ENCODE measurements at places on chromosomes 2 and 18.

- no peak for DNase-seq
These were observed 219.6 kb downstream of the RND3 start for GRCh38 chr2:150267651-150268415.

DNA sequence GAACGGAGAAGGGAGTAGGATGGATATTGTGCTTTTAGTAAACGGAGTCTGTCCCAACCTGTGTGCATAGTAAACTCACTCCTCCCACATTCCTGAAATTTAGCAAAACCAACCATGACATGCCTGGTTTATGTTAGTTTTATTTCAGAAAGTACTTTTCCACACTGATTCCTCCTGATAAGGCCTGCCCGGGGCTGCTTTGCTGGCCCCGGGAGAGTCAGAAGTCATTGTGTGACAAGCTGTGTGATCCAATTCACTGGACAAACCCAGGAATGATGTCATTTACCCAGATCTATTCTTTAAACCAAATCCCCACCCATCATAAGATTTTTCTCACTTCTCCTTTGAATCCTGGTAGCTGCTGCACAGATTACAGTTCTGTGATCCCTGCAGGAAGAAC, 109.0 kb downstream of the SETBP1 start:
- no peak for DNase-seq

DNA sequence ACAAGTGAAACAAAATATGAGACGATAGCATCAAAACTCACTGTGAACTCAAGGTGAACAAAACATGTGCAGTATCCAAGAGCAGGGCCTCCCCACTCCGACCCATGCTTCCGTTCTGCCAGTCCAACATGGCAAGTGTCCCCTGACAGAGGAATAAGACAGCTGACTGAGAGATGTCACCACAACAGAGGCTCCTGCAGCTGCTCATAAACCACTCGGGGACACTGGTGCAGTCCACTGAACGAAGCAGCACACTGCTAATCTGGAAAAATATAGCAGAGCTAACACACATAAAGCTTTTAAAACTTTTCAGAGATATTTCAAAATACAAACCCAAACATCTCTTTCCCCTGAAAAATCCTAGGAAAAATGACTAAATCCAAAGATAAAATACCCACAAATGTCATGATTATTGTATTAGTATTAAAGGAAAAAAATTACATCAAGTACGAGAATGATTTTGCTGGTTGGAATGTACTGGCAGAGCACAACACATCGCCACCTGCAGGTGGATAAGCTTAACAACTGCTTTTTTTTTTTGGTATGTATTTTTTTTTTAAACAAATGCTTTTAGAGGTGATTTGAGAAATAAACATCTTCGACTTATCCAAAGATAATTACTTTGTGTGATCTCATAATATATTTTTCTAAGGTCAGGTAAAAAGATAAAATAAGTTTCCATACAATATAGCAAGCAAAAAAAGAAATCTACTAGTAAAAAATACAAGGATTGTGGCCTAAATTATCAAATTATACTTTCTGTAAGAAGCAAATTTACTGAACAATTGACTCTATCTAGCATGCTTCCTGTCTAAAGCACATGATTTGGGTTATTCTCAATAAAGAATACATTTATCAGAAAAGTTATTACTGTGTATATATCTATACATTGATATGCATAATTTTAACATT, 18.6 kb downstream of the THADA start:
- no peak for DNase-seq

DNA sequence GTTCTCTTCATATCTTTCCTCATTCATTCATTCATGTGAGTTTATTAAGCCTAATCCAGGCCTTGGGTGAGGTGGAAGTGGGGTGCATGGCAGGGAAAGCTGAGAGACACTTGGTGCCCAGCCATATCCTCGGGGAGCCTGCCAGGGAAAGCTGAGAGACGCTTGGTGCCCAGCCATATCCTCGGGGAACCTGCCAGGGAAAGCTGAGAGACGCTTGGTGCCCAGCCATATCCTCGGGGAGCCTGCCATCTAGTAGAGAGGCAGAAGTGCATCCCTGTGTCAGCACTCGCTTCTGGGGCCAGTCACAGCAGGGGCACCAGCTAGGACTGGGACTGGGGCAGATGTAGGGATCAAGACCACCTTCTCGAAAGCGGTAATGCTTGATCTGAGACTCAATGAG, 39.4 kb downstream of the DDX18 start:
- no peak for DNase-seq

GRCh38 chr2:109532728-109533076, 81.1 kb downstream of the SEPTIN10 start:
- DNase-seq, result no peak

- DNase-seq, result no peak
These were observed 101.7 kb upstream of the ALPP start for GRCh38 chr2:232276733-232277313.

- DNase-seq, result no peak
These were observed 34.9 kb upstream of the CTDP1 start for GRCh38 chr18:79644666-79645057.

DNA sequence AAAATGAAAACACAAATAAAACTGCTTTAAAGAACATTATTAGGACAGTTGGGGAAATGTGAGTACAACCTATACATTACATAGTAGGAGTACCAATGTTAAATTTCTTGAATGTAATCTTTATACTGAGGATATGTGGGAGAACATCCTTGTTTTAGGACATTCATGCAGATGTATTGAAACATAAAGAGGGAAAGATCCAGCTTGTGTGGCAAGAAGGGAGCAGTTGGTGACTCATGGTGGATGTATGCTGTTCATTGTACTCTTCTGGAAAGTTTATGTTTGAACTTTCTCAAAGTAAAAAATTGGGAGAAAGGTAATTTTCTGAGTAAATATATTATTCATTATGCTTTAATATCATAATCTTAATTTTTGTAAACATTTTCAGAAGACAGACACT, 132.1 kb upstream of the DLGAP1 start:
- no peak for DNase-seq

DNA sequence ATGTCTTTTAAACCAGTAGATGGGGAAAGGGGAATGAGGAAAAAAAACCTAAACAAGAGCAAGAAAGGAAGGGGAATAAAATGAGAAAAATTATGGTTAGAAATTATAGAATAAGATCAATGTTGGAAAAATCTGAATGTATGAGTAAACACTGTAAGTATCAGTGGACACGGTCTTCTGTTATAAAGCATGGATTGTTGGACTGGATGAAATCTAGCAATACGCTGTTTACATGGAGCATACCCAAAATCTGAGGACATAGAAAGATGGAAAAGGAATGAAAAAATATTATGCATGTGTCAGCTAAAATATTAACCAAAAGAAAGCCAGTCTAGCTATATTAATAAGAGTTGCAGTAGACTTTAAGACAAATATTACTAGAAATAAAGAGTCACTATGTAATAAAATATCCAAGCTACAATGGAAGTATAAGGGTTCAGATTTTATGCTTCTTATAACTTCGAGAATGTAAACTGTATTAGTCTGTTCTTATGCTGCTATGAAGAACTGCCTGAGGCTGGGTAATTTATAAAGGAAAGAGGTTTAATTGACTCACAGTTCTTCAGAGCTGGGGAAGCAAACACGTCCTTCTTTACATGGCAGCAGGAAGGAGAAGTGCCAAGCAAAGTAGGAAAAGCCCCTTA, 32.4 kb downstream of the DDX1 start:
- no peak for DNase-seq

- DNase-seq, result no peak
These were observed 41.4 kb downstream of the TET3 start for GRCh38 chr2:74025971-74026612.

- no peak for DNase-seq
These were observed 2.5 kb downstream of the HTRA2 start for GRCh38 chr2:74532222-74532621.

DNA sequence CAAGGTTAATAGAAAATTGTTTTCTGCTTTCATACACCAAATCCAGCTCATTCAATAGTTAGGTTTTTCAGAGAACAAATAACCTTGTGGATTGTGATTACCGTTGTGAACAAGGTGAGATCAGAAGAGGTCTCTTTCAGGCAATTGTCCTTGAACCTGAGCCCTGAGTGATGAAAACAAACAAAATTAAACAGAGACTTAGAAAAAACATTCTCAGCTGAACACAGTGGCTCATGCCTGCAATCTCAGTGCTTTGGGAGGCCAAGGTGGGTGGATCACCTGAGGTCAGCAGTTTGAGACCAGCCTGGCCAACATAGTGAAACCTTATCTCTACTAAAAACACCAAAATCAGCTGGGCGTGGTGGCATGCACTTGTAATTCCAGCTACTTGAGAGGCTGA, 68.1 kb downstream of the HNMT start:
- DNase-seq, result no peak

- DNase-seq, result no peak
These were observed 56.5 kb upstream of the ATL2 start for GRCh38 chr2:38433607-38433975.

DNA sequence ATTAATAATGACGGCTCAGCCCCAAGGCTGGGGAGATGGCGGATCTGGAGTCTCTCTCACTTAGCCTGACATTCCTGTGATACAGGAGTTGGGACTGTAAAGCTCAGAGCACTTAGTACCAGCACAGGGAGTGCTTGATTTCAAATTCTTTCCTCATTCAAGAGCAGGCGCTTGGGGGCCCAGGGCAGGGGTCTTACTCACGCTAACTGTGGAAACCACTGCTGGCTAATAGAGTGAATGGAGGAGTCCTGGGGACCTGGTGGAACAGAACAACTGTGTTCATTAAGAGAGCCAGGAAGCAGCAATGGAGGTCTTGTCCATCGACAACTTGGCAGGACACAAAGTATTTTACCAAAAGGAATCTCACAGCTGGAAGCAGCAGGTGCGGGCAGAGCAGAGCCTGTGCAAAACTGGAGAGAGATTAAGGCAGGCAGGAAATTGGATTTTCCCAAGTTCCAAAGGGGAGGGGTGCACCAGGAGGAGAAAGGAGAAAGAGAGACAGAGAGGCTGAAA, 358.9 kb downstream of the TNS1 start:
- DNase-seq, result no peak

GRCh38 chr18:78953566-78953965, 26.1 kb upstream of the SALL3 start:
- no peak for DNase-seq
